CD4-positive, alpha-beta T cell treated with Interleukin-6 for 4 hours (primary cell): ENCODE measurements at places on chromosomes 4 and X.

DNA sequence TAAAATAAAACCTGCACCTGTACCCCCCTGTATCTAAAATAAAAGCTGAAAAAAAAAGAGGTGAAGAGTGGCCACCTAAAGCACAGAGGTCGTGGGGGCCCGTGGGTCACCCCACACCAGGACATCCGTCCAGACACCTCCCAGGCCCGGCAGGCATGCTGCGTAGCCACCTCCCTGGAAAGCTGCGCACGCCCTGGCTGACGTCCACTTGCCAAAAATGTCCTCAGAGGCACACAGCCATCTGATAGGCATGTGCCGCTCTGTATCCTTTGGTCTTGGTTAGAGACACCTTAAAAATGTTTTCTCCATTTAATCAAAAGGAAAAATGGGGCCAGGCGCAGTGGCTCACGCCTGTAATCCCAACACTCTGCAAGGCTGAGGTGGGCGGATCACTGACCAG is 17.7 kb downstream of the FAM53A start:
- no peak for DNase-seq

DNA sequence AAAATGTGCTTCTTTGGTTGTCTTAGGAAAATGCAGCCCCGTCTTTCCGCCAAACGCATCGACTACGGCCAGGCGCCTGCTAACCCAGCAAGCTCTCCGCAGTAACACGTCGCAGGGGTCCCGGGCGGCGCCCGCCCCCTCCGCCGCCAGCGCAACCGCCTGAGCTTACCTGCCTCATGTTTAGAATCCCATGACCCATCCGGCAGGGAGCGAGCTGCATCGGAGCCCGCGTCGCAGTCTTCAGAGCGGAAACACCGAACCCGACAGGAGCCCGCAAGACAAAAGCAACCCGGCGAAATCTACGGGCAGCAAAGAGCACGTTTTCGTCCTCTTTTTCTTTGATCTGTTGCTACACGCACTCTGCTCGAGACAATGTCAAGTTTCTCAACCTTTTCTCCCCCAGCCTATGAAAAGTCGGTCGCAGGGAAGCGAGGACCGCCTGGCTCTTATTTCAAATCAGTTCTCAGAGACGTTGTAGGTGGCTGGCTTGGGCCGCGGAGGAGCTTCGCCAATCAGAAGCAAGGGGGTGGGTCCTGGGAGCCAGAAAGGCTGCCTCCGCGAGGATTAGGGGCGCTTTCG is at the start of gene MID1:
Gene MID1 (minus strand): TSS at position 465 of the 579 bp plus-strand sequence. CDS start 53,038 bp downstream, outside the sequence.
- no peak for DNase-seq

DNA sequence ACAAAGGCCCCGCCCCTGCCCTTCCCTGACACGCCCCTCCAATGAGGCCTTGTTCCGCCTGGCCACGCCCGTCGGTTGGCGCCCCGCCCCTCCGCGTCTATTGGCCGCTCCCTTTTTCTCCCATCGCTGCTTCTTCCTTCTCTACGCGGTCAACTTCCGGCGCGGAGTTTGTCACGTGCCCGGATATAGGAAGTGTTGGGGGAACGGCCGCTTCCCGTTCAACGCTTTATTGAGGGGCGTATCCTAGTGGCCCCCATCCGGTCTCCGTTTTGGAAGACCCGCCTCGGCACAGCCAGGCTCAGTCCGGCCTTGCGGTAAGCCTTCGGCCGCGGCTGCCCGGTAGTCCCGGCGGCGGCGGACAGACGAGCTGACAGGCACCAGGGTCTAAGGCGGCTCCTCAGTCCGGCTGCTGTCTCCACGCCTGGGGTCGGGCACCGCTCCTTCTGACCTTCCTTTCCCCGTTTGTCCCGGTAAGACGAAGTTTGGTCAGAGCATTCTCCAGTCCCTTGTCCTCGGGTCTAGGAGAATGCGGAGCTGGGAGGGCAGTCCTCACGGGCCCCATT is at the start of gene EXOC1:
Gene EXOC1 (plus strand): TSS at position 165 of the 563 bp plus-strand sequence. CDS start 4,676 bp downstream, outside the sequence.
- peak; percentile 99 for DNase-seq

- DNase-seq: no peak
Measured at GRCh38 chrX:82237328-82237727, 1035.4 kb downstream of the SH3BGRL start.

- DNase-seq: no peak
Measured at GRCh38 chr4:99300934-99301333, 10.1 kb upstream of the ADH1A start.

DNA sequence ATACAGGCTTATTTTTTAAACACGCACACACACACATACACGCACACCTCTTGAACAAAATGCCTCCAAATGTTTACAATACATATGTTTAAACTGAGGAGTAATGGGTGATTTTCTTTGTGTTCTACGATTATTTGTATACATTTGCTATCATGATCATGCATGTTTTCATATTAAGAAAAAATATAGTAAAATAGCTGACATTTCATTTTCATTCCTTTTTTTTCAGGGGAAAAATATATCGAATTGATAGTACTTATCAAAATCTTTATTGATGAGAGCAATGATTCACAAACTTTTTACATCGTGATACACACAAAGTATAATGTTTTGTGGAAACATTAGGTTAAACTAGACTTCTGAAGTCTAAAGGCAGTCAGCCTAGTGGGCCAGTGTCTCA is 618.9 kb downstream of the TECRL start:
- no peak for DNase-seq

DNA sequence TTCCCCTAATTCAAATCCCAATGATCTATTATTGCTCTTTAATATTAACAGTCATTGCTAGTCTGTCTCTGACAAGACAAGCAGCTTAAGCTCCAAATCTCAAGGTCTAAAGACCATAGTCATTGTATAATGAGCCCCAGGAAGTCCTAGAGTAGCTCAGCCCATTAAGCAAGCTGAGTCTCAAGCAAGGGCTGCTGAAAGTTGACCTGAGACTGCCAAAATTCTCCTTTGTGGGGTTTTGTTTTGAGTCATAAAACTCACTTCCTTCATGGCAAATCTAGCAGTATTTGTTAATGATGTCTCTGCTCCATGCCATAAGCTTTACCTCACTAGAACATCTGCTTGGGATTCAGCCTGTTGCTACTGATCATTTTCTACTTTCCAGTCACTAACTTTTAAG is 313.2 kb downstream of the ANTXR2 start:
- DNase-seq: no peak
